ENCODE measurements at places on chromosomes 16 and 17.

- DNase-seq, result no peak
Observed at GRCh38 chr17:49086649-49087048, 45.9 kb upstream of the B4GALNT2 start.

GRCh38 chr16:85420501-85421337, 192.4 kb upstream of the GSE1 start:
- DNase-seq, result no peak

GRCh38 chr17:3915995-3916696, at the start of gene P2RX1:
P2RX1 (minus strand) TSS chr17:3916465; CDS start chr17:3916225, 240 bp downstream.
- DNase-seq, result no peak

DNA sequence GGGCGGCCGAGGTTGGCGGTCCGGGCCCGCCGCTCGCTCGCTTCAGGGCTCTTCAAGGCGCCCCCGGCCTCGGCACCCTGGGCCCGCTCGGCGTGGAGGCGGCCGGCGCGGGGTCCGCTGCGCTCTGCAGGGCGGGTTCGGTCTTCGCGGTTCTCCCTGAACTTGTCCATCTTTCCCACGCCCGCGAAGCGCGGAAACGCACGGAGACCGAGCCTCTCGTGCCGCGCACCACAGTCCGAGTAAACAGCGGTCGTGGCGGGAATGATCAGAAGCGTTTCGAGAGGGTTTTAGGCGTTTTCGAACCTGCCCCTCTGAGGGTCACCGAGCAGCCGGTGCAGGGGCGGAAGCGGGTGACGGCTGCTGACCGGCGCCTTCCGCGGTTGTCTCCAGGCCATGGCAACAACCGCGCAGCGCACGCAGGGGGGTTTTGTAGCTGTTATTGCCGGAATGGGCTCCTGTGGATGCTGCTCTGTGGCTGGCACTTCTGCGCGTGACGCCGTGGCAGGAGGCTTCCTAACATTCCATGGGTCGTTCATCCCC, 414 bp downstream of the NARF start:
- DNase-seq, result no peak

GRCh38 chr16:14354561-14355351, 275.3 kb downstream of the PARN start:
- DNase-seq, result no peak

- no peak for DNase-seq
Observed at GRCh38 chr17:81486199-81486810, 26.3 kb downstream of the ACTG1 start.

GRCh38 chr17:1294157-1294717, 14.8 kb downstream of the TRARG1 start:
- no peak for DNase-seq

GRCh38 chr16:86828653-86829052, 250.3 kb downstream of the FOXL1 start:
- no peak for DNase-seq

- no peak for DNase-seq
Observed at GRCh38 chr17:36004594-36005108, 3.3 kb upstream of the CCL15 start.

GRCh38 chr16:12239226-12239625, 262.7 kb downstream of the SNX29 start:
- no peak for DNase-seq

GRCh38 chr16:27427538-27427937, 25.6 kb downstream of the IL21R start:
- no peak for DNase-seq

DNA sequence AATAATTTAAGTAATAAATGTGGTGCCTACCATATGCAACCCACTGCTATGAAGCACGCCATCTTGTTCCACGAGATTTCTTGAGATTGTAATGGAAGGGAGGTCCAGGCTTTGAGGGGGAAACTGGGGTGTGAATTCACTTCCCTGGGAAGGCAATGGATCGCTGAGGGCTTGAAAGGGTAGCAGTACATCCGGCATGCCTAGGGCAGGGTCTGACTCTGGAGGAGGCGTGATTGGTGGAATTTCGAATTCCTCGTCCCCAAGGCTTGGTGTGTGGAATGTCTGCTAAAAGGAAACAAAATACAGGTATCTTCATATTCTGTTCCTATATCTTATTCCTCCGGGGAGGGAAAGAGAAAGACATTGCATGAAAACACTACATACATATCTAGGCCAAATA, 83.0 kb downstream of the TOX3 start:
- DNase-seq, result no peak

DNA sequence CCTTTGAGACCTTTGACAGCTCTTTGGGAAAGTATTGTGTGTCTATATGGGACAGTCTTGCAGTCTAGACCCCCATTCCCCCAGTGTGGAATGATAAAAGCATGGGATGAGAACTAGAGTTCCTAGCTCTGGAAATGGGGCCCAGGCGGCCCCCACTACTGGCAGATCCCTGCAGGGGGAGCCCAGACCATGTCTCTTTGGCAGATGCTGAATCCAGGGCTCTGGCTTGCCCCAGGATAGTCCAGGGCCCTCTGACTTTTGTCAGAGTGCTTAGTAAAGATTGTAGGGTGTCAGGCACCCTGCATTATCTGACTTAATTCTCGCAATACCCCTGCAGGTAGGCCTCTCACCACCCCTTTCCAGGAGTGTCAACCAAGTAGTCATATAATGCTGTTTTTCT, 8.3 kb downstream of the ALKBH5 start:
- DNase-seq, result no peak

DNA sequence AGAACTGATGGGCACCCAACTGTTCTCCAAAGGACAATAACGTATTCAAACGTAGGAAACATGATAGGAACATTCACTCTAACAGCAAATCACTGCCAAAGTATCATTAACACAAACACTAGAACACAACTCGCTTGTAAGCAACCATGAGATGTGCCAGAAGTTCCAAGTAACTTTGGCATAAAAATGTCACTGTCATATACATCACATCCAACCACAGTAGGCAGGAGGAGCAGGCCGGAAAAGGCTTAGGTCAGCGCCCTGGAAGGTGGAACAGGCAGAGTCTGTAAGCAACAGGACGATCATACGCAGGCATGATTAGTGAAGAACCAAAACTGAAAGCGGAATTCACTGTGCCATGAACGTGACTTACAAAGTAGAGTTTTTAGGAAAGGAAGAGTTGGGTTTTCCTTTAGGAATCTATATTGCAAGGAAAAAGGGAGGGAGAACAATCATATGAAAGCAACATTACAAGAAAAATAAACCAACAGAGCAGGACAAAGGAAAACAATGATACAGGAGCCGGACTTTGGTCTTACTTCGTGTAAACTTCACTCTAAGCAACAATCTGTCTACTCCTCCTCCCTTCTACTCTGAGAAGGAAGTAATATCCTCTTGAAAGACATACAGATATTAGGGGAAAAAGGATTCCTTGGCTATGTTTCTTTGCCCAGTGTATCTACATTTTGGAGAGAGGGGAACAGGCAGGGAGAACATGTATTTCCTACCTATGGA, 52.3 kb downstream of the YWHAE start:
- DNase-seq, result no peak

DNA sequence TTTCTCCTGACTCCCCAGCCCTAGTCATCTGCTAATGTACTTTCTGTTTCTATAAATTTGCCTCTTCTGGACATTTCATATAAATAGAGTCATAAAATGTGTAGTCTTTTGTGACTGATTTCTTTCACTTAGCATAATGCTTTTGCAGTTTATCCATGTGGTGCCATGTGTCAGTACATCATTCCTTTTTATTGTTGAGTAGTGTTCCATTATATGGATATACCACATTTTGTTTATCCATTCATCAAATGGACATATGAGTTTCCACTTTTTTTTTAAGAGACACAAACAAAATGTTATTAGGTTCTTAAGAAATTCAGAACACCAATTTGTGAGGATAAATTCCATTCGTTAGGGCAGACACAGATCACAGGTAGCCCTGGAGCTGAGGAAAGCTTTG, 11.0 kb downstream of the DBF4B start:
- DNase-seq, result no peak

DNA sequence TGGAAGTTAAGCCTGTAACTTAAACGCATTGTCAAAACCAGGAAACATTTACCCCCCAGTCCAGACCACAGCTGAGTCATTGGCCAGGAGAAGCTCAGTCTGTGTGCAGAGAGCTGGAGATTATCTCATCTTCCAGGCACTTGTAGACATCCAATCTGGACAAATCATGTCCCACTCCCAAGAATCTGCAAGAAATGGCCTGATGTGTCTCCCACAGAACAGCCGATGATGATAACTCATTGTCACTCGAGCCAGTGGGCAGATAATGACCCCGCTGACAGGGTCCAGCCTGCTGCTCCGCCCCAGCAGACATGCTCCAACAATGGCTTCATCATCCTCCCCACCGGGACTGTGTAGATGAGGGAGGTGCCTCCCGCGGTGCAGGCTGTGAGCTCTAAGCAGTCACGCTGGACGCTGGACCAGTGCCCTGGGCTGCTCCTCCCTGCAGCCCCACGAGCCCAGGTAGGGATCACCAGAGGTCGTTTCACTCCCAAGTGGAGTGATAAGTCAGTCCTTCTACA, 322.5 kb downstream of the C16orf95 start:
- DNase-seq, result peak; percentile 38

GRCh38 chr17:16938496-16939207, 33.3 kb downstream of the TNFRSF13B start:
- DNase-seq, result no peak

GRCh38 chr17:36720131-36720530, 118.7 kb downstream of the MRM1 start:
- DNase-seq, result no peak
